ENCODE measurements at places on chromosomes 7 and 10. TPM values are rescaled to one million over a fixed set of nuclear protein-coding genes. Genes with fewer than 3 reads are reported as not detected.
A peak's percentile ranks its signal among the peaks of the same experiment; 100 is the strongest.

Gene C10orf53
- 0.25 TPM for total RNA-seq

Gene COPG2
- 36.8 TPM for total RNA-seq

Gene LRRC18
- total RNA-seq: not detected

Gene ACBD7
- total RNA-seq: 1.5 TPM

DNA sequence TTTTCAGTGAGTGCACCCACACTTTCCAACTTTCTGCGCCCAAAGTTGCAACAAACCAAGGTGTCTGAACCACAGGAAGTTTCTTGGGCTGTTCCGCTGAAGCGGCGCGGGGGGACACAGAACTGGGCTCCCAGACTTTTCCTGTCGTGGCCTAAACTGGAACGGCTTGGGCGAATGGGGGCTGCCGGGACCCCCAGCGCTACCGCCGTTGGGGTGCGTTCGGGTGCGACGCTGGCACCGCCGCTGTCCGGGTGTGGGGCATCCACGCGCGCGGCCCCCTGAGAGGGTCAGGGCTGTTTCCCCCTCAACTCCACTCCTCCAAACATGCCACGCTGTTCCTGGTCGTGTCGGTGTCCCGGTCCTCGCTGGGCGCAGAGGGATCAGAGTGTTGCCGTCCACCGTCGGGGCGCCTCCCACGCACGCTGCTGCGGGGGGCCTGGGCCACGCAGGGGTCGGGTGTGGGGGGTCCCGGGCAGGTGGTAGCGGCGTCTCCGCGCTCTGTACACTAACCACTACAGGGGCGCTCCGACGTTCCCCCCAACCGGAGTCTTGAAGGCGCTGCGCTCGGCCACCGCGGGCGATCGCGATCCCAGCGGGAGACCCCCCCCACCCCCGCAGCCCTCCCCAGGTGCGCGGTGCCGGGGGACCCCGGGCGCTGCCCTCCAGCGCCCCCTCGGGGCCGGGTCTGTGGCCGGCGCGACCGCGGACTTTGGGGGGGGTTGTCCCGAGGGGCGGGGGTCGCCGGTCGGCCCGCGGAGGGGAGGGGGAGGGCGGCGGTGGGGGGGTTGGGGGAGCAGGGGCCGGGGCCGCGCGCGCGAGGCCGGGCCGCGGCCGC is 2.2 kb upstream of the CUX1 start:
- H3K27ac ChIP-seq: peak overlapping the region; percentile 59
- no peaks in the 10 kb centered on the region for H3K36me3 ChIP-seq
- DNase-seq: peak; percentile 31

- H3K4me1 ChIP-seq: no peaks in the 10 kb centered on the region
- H3K36me3 ChIP-seq: peaks cover 11% of the 10 kb centered on the region
- no peak overlapping the region for H3K27ac ChIP-seq
- DNase-seq: no peak
Measured at GRCh38 chr10:129502448-129502847, 35.4 kb downstream of the MGMT start.

- no peak for DNase-seq
- H3K4me1 ChIP-seq: no peaks in the 10 kb centered on the region
- H3K4me3 ChIP-seq: no peak overlapping the region
- H3K27ac ChIP-seq: no peak overlapping the region
Measured at GRCh38 chr10:24998044-24998443, 17.9 kb downstream of the ENKUR start.

DNA sequence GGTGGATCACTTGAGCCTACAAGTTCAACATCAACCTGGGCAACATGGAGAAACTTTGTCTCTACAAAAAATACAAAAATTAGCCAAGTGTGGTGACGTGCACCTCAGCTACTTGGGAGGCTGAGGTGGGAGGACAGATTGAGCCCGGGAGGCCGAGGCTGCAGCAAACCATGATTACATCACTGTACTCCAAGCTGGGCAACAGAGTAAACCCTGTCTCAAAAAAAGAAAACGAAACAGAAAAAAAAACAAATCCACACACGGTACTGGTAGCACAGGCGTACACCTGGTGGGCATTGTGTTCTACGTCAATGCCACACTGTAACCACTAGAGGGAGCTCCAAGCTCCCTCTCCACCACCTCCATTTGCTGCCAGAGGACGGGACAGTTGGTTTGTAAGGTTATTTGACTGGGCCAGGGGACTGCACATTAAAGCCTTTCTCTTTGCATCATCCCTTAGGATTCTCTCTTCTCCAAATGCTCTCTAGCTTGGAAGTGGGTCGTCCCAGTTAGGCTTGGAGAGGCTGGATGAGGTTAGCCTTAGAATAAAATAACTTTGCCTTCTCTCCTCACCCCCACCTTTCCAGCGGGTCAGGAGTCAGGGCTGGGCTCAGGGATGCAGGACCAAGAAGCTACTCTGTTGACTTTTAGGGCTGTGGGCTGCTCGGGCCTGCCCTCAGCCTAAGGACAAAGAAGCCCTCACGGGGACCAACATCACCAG is 130.8 kb downstream of the SORBS1 start:
- no peak overlapping the region for H3K27ac ChIP-seq
- DNase-seq: peak; percentile 56
- H3K27me3 ChIP-seq: peaks cover 6% of the 10 kb centered on the region

- no peak overlapping the region for H3K27ac ChIP-seq
- H3K4me1 ChIP-seq: no peaks in the 10 kb centered on the region
- H3K27me3 ChIP-seq: no peaks in the 10 kb centered on the region
- DNase-seq: no peak
Measured at GRCh38 chr7:135403302-135403701, 106.6 kb downstream of the CNOT4 start.

GRCh38 chr10:131184503-131184902 is 127.0 kb downstream of the TCERG1L start:
- no peak for DNase-seq
- peaks cover 1% of the 10 kb centered on the region for H3K27me3 ChIP-seq
- peaks cover 7% of the 10 kb centered on the region for H3K36me3 ChIP-seq
- no peak overlapping the region for H3K4me3 ChIP-seq
- no peaks in the 10 kb centered on the region for H3K4me1 ChIP-seq

- no peak for DNase-seq
- peaks cover 2% of the 10 kb centered on the region for H3K4me1 ChIP-seq
- peaks cover 2% of the 10 kb centered on the region for H3K27me3 ChIP-seq
- H3K36me3 ChIP-seq: no peaks in the 10 kb centered on the region
Measured at GRCh38 chr7:73307436-73307835, 1.2 kb downstream of the NSUN5 start.

DNA sequence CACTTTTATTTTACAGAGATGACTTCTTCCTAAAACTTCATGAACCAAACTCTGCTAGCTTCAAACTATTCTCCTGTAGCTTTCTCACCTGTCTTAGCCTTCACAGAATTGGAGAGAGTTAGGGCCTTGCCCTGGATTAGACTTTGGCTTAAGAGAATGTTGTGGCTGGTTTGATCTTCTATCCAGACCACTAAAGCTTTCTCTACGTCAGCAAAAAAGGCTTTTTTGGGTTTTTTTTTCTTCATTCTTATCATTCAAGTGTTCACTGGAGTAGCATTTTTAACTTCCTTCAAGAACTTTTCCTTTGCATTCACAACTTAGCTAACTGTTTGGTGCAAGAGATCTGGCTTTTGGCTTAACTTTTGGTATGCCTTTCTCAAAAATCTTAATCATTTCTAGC is 19.3 kb upstream of the CCDC172 start:
- no peaks in the 10 kb centered on the region for H3K27me3 ChIP-seq
- DNase-seq: no peak
- H3K36me3 ChIP-seq: no peaks in the 10 kb centered on the region
- no peak overlapping the region for H3K4me3 ChIP-seq

DNA sequence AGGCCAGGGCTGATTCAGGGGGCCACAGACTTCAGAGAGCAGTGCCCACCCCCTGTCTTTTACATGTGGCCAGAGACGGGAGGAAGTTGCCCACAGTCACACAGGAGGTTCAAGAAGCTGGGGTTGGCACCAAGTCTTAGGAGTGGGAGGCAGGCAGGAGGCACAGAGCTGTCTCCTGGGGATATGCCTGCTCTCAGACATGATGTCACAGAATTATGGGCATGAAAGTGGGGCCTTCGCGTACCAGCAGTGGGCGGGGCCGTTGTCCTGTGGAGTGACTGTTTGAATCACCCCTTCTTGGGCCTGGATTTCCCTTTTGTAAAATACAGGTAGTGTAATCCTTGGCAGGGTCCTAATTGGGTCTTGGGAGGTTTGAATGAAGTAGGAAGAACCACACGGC is 81.2 kb upstream of the PPIF start:
- H3K4me1 ChIP-seq: peaks cover 81% of the 10 kb centered on the region
- H3K4me3 ChIP-seq: peak overlapping the region; percentile 76
- DNase-seq: no peak

DNA sequence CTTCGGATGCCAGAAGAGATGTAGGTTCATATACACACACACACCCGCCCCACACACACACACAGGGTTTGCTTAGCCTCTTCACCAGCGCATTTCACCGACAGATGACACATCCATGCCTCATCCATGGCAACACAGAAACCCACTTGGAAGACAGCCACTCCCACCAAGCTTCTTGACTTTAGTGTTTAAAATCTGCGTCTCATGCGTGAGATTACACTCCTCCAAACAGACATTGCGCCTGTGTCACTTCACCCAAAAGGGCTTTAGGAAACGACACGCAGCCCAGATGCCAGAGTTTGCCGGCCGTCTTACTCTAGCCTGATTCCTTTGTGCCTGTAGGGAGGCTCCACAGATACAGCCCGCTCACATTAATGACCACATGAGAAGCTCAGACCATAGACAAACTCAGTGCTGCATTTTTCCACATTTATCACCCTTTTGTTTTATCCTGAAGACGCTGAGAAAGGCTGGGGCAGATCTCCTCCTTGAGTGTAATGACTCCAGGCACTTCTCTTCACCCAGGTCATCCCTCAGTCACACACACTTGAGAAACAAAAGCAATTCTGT is 73.8 kb downstream of the DIP2C start:
- H3K27ac ChIP-seq: peak overlapping the region; percentile 86
- H3K4me3 ChIP-seq: peak overlapping the region; percentile 57
- peaks cover 26% of the 10 kb centered on the region for H3K27me3 ChIP-seq
- peaks cover 70% of the 10 kb centered on the region for H3K4me1 ChIP-seq
- DNase-seq: no peak

DNA sequence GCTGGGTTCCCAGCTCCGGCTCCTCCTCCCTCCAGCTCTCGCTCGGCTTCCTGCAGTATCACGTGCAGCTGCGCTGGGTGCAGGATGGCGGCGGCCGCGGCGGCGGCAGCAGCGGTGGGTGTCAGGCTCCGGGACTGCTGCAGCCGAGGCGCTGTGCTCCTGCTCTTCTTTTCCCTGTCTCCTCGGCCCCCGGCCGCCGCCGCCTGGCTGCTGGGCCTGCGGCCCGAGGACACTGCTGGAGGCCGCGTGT is at the start of gene CNNM1:
Gene CNNM1 (plus strand): TSS at position 53 of the 250 bp plus-strand sequence. CDS start 32 bp downstream, at position 85.
- peaks cover 21% of the 10 kb centered on the region for H3K27me3 ChIP-seq
- no peaks in the 10 kb centered on the region for H3K4me1 ChIP-seq
- H3K36me3 ChIP-seq: peaks cover 4% of the 10 kb centered on the region
- no peak within 1 kb of the TSS for H3K27ac ChIP-seq

DNA sequence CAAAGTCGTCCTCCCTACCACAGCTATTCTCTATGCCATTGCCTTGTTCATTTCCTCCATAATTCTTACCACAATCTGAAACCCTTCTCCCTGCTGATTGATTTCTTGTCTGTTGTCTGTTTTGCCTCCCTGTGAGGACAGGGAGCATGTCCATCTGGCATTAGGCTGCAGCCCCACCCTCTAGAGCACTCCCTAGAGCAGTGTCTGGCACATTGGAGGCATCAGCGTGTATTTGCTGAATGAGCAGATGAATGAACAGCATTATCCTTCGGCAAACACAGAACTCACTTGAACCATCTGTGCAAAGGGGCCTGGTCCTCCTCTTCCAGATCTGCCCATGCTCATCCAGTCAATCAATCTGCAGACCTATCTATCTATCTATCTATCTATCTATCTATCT is 5.1 kb upstream of the DMBT1 start:
- H3K36me3 ChIP-seq: peaks cover 7% of the 10 kb centered on the region
- no peaks in the 10 kb centered on the region for H3K27me3 ChIP-seq
- DNase-seq: peak; percentile 32
- H3K27ac ChIP-seq: peak overlapping the region; percentile 52

DNA sequence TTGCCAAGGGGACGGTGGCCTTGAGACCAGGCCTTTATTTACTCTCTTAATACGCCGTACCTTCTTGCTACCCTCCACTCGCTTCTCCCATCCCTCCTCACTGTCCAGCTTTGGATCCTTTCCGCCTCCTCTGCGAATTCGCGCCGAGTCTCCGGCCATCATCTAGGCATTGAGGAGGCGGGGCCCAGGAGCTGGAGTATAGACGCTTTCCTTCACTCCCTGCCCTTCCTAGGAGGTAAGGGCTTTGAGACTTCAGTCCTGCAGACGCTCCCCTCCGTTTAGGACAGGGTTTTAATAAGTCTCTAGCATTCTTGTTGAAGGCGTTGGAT is 538 bp downstream of the TFAM start:
- H3K4me3 ChIP-seq: peak overlapping the region; percentile 98
- H3K27me3 ChIP-seq: peaks cover 2% of the 10 kb centered on the region
- DNase-seq: peak; percentile 57
- no peaks in the 10 kb centered on the region for H3K36me3 ChIP-seq
- peak overlapping the region; percentile 88 for H3K27ac ChIP-seq

- no peak overlapping the region for H3K27ac ChIP-seq
- H3K36me3 ChIP-seq: no peaks in the 10 kb centered on the region
- DNase-seq: no peak
- no peak overlapping the region for H3K4me3 ChIP-seq
- peaks cover 5% of the 10 kb centered on the region for H3K27me3 ChIP-seq
Measured at GRCh38 chr10:6052247-6053221, 9.6 kb downstream of the IL2RA start.

All from glutamatergic neuron (in vitro differentiated cells).